Fibroblast of mammary gland (primary cell): ENCODE measurements at places on chromosomes 7 and 10.
A peak's percentile ranks its signal among the peaks of the same experiment; 100 is the strongest.

- no peak for DNase-seq
Measured at GRCh38 chr7:144026203-144026883, 22.4 kb upstream of the OR2A5 start.

DNA sequence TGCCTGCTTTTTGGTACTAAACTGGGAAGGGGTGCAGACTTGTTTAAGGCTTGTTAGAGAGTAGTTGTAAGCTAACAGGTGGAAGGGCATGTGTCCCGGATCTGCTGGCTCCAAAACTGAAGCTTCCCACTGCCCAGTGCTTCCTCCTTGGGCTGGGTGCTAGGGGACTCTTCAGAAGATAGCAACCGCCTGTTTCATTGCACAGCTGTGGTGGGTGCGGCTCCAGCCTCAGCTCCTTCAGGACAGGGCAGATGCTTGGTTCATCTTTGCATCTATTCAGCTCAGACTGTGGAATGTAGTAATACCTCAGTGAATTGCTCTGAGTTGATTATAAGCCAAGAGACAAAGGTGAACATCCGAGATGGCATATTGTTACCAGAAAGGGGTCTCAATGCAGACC lies 527.1 kb downstream of the TYW1 start:
- no peak for DNase-seq

GRCh38 chr7:1644341-1645070 lies 25.6 kb upstream of the ELFN1 start:
- DNase-seq: no peak

DNA sequence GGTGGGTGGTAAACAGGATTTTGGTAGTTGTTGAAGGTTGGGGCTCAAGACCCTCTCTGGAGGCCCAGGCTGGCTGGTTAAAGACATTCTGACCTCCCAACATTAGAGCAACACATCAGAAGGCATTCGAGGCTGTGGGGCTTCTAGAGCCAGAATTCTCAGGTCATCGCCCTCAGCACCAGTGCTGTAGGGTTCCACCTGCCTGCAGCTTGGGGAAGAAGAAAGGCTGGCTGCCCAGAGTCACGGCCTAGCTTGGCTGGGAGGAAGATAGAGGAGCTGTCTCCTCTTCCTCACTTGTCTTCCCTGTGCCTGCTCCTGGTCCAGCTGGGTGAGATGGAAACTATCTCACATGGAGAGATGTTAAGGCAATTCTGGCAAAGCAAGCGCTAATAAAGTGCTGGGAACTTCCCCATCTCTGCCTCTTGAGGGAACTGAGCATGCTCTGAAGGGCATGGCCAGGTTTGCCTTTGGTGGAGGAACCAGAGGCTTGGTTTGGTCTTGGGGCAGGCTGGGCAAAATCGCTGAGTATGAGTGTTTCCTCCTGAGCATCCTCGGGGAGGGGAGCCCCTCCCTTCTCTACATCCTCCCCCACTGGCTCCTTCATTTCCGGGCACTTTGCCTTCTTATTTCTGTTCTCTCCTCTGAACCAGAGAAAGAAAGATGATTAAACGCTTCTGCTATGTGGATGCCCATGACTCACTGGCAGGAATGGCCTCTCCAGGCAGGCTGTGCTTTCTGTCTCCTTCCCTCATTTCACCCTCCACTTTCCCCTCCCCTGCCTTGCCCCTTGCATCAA lies 509.0 kb upstream of the PODXL start:
- peak; percentile 96 for DNase-seq

DNA sequence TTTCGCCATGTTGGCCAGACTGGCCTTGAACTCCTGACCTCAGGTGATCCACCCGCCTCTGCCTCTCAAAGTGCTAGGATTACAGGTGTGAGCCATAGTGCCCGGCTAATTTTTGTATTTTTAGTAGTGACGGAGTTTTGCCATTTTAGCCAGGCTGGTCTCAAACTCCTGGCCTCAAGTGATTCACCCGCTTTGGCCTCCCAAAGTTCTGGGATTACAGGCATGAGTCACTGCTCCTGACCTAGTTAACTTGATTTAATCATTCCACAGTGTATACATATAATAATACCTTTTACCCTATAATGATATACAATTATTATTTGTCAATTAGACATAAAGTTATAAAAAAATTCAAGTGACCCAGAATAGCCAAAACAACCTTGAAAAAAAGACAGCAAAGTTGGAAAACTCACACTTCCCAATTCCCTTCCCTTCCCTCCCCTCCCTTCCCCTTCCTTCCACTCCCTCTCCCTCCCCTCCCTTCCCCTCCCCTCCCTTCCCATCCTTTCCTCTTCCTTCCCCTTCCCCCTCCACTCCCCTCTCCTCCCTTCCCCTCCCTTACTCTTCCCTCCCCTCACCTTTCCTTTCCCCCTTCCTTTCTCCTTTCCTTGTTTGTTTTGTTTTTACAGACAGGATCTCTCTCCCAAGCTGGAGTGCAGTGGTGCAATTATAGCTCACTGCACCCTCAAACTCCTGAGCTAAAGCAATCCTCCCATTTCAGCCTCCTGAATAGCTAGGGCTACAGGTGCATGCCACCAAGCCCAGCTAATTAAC lies 14.8 kb upstream of the ZMIZ2 start:
- peak; percentile 87 for DNase-seq

- DNase-seq: peak; percentile 52
Measured at GRCh38 chr10:35789996-35790395, 147.9 kb upstream of the FZD8 start.

GRCh38 chr7:6293202-6293601 lies 20.8 kb upstream of the CYTH3 start:
- DNase-seq: no peak

GRCh38 chr10:124279882-124280281 lies 138.8 kb downstream of the OAT start:
- DNase-seq: no peak

DNA sequence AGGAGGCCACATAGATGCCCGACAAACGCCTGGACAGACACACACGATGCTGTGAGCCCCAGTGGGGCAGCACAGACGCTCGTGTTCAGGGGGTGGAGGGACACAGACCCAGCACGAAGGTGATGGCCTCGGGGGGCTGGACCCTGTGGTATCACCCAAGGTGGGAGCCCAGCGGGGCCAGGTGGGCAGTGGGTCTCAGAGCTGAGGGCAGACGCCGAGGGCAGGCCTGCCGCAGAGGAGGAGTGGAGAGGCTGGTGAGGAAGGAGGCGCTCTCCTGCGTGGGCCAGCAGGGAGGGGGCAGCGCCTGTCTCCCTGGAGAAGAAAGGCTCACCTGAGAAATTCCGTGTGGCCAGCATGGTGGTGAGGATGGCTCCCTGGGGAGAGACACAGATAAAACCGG lies 39.6 kb downstream of the YKT6 start:
- no peak for DNase-seq

DNA sequence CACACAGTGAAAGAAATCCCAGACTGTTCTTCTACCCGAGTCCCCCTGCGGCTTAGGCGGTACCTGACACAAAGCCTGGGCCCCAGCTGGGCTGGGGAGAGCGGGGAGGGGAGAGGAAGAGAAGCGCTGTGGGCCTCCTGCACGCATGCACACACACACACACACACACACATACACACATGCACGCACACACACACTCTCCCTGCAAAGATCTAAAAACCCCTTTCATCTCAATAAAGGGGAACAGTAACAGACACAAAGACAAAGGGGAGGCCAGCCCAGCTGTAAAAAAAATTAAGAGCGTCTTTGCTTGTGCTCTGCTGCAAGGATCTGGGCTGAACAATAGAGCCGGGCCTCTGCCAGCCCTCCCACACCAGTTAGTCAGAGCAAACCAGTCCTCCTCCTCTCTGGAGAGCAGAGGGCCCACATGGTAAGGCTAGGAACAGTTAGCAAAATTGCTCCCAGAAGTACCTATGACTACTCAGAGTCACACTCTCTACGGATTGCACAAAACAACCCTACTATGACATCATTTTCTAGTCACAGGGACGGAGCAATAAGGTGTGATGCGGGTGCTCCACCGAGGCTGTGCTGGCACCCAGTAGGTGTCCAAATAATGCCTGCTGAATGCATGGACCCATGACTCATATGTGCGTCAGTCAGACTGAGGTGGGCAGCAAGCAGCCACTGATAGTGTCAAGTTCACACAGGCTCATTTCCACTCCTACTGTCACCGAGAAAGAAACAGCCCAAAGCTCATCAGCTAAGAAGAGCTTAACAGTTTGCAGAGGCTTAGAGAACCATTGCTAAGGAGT lies 9.2 kb downstream of the ITPRIP start:
- peak; percentile 99 for DNase-seq

GRCh38 chr7:148662646-148663045 lies 36.1 kb upstream of the CUL1 start:
- DNase-seq: no peak

- DNase-seq: no peak
Measured at GRCh38 chr7:93578762-93579161, 4.2 kb upstream of the CALCR start.

DNA sequence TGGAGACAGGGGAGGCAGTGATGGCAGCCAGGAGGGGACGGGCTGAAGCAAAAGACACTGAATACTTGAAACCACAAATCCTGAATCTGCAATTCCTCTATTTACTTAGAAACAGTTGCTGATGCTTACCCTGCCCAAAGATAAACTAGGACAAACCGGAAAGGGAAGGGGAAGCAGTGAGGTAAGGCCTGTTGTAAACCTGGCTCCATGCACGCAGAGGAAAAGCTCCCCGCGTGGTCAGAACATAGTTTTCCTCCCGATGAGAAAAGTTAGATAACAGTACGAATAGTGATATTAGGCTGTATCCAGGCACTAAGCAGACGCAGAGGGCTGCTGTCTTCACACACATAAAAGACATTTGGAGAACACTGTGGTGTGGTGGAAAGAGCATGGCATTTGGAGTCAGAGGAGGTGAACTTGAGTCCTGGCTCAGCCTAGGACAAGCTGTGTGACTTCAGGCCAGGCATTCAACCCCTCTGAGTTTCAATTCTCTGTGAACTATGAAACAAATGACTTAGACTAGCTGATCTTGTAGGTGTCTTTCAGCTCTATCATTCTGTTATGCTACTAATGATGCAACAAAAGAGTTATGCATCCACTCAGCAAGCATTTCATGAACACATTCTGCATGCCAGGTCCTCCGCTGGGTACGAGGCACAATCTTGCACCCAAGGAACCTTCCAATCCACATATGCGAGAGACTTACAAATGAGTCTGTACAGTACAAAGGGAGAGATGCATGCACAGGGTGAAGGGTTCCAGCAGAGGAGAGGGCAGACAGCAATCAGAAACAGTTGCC lies 80.9 kb downstream of the SORBS1 start:
- DNase-seq: peak; percentile 14

- peak; percentile 68 for DNase-seq
Measured at GRCh38 chr7:36227223-36227622, 74.2 kb downstream of the EEPD1 start.

GRCh38 chr7:129222064-129222463 lies 2.8 kb upstream of the AHCYL2 start:
- no peak for DNase-seq

GRCh38 chr7:8566016-8566415 lies 132.6 kb downstream of the NXPH1 start:
- no peak for DNase-seq

GRCh38 chr7:45976485-45976856 lies 55.4 kb upstream of the IGFBP3 start:
- DNase-seq: no peak

DNA sequence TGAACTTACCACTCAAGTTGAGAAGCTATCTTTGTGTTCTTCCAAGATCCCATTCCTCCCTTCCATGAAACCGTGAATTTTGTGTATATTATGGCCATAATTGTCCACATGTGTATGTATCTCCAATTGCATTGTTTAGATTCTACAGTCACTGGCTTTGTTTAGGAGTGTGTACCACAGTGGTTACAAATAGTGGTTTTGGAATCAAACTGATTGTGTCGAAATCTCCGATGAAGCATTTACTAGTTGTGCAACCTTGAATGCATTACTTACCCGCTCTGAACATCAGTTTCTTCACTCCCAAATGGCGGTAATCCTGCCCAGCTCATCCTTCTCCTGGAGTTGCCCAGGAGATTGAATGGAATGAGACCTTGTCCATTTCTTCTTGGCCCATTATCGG lies 145.0 kb upstream of the ZNF32 start:
- peak; percentile 94 for DNase-seq

GRCh38 chr7:139427788-139428187 lies 55.7 kb downstream of the KLRG2 start:
- no peak for DNase-seq

DNA sequence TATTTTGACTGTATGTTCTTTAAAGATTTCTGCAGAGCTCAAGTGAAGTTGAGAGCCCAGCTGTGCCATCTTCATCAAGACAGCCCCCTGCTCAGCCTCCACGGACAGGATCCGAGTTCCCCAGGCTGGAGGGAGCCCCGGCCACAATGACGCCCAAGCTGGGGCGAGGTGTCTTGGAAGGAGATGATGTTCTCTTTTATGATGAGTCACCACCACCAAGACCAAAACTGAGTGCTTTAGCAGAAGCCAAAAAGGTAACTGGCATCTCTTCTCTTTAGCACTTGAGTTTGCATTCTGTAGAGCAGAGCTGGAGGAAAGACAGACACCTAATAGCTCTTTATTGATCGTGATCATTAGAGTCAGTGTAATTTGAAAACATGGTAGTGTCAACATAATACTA lies 33.7 kb downstream of the MCM10 start:
- peak; percentile 38 for DNase-seq

DNA sequence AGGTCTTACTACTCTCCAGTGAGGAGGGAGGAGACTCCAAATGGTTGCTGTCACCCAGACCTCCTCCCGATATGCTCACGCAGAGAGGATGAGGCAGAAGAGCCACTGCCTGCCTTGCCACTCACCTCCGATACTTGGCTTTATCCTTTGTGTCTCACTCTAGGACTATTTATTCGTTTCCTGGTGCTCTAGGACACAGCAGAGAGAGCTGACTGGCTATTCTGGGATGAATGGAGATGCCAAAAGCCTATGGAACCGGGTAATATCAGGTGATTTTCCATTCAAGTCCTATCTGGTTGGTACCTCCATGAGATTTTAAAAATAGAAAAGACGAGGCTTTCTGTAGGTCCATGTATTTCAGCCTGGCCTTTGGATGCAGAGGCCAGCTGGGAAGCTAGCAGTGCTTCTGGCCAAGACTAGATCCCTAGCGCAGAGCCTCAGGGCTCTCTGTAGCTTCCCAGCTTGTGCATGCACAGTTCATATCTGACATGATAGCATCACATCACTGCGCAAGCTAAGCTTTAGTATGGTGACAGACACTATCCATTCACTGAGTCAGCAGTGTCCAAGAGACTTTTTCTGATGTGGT lies 239.0 kb upstream of the ANKRD30A start:
- no peak for DNase-seq

DNA sequence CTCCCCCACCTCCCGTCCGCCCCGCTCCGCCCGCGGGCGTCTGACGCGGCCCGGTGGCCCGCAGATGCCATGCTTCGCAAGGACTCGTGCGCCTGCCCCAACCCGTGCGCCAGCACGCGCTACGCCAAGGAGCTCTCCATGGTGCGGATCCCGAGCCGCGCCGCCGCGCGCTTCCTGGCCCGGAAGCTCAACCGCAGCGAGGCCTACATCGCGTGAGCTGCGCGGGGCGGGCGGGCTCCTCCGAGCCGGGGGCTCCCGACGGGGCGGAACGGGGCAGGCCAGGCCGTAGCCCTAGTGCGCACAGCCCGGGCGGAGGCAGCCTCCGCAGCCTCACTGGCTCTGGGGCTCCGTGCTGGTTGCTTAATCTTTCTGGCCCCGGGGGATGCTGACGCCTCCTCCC lies 2.8 kb downstream of the ASIC3 start:
- DNase-seq: peak; percentile 61

GRCh38 chr10:111560027-111560426 lies 483.2 kb downstream of the ADRA2A start:
- DNase-seq: no peak

GRCh38 chr10:60453036-60453435 lies 63.4 kb upstream of the ANK3 start:
- no peak for DNase-seq
